EH (cell line): ENCODE measurements at places on chromosomes 7 and 10.
A peak's percentile ranks its signal among the peaks of the same experiment; 100 is the strongest.

GRCh38 chr10:110695539-110695886 is 51.4 kb downstream of the RBM20 start:
- no peak for DNase-seq

- DNase-seq = no peak
These were observed 36.4 kb downstream of the CDH23 start for GRCh38 chr10:71432956-71433767.

- DNase-seq = no peak
These were observed 403.6 kb downstream of the NRG3 start for GRCh38 chr10:82278401-82279182.

GRCh38 chr7:155341463-155341983 is 43.8 kb downstream of the INSIG1 start:
- no peak for DNase-seq

DNA sequence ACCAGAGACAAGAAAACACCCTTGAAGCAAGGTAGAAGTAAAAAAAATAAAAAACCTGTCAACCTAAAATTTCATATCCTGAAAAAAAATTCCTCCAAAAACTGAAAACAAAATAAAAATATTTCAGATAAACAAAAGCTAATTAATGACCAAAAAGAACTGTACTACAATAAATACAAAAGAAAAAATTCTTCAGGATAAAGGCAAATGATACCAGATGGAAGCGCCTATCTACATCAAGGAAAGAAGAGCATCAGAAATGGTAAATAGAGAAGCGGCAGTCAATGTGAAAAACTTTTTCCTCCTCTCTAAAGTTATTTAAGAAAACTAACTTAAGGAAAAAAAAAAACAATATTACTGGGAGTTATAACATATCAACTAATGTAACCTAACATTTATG is 79.8 kb downstream of the RSU1 start:
- DNase-seq = no peak

GRCh38 chr7:156064971-156065386 is 252.7 kb upstream of the SHH start:
- no peak for DNase-seq

GRCh38 chr10:102473445-102474331 is 22.3 kb upstream of the C10orf95 start:
- no peak for DNase-seq

DNA sequence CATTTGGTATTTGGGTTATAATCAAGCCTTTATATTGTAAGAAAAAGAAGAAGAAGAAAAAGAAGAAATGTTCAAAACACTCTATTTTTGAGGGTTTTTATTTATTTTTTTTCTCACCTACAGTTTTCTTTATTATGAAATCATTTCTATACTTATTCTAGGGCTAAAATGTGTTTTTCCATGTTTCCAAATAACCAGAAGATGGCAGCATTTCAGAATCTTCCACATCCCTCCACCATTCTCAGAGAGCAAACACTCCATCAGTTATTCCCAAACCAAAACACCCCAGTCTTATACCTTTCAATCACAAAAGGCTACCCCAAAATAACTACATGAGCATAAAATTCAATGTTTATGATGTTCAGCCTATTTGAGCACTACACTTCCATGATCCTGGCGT is 38.7 kb upstream of the PPP1R17 start:
- peak; percentile 23 for DNase-seq

DNA sequence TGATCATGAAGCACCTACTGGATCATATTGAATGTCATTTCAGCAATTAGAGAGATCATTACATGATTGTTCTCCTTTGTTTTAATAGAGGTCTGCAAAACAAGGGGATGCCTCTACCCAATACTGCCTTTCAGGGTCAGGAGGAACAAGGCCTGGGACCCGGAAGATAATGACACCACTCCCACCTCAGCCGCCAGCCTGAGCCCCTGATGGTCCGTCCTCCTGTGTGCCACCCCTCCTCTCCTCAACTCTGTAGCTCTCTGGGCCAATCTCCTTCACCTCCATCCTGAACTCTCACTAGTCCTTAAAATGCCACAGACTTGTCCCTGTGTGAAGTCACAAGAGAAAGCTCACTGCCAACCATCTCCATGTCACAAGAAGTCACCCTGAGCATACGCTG is 38.0 kb downstream of the KCNMA1 start:
- DNase-seq = no peak

DNA sequence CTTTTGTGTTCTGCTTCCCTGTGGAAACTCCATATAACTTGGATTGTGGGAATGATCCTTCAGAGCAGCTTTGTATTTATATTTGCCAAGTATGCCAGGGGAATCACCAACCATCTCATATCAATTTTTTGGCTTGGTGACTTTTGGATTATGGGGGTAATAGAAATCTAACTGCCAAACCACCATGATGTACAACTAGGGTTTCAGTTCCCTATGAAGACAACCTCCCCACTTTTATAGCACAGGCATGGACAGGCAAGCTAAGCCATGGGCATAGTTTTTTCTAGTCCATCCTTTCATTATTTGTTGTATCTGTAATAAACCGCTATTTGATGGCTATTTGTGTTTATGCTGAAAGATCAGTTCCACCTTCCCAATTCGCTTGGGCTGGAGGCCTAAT is 17.7 kb downstream of the NPY start:
- DNase-seq = no peak

DNA sequence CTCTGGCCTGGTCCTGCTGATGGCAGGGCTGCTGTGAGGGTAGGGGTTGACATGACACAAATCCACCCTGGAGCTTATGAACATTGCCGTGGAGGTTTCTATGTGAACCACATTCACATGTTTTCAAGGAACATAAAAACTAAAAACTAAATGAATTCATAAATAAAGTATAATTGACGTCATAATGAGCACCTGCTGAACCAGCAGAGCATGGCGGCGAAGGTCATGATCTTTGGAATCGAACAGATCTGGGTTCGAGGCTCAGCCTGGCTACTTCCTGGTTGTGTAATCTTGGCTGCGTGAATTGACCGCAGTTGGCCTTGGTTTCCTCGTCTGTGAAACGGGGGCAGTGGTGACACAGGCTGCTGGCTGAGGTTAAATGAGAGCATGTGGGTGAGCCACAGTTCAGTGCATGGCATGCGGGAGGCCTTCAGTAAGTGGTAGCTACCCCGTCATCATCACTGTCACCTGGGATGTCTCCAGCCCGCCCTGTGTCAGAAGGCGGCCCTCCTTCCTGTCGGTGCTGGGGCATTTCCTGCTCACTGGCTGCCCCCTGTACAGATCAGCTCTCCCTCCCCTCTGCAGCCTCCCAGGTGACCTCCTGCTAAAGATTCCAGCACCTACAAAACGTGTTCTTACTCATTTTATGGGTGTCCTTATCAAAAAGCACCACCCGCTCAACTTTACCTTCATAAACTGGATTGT is 190.3 kb upstream of the SHH start:
- no peak for DNase-seq

DNA sequence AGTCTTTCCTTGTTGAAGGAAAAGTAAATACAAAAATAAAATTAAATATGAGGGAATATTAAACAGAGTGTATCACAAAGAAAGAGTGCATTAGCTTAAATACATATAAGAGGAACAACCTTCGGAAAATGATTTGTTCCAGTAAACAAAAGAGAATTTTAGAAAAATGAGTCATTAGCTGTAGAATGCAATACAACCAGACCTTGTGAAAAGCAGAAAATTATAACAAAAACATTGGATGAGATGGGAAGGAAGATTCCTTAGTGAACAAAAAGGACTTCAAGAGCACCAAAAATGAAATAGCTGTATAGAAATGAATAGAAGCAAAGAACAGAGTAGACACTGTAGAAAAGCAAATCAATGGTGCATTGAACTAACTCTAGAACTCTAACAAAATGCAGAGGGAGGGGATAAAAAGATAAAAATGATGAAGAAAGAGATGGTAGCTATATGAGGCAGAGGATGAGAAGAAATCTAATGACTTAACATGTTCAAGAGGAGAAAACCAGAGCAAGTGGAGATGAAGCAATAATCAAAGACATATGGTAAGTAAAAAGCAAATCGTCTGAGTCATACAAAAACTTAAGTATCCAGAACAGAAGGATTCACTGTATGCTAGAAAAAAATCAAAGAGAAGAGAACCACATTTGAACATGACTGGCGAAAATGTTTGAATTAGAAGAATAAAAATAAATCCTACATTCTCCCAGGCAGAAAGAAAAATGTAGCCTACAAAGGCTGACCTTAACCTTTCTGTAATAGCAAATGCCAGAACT is 190.5 kb downstream of the TMEM26 start:
- peak; percentile 81 for DNase-seq

DNA sequence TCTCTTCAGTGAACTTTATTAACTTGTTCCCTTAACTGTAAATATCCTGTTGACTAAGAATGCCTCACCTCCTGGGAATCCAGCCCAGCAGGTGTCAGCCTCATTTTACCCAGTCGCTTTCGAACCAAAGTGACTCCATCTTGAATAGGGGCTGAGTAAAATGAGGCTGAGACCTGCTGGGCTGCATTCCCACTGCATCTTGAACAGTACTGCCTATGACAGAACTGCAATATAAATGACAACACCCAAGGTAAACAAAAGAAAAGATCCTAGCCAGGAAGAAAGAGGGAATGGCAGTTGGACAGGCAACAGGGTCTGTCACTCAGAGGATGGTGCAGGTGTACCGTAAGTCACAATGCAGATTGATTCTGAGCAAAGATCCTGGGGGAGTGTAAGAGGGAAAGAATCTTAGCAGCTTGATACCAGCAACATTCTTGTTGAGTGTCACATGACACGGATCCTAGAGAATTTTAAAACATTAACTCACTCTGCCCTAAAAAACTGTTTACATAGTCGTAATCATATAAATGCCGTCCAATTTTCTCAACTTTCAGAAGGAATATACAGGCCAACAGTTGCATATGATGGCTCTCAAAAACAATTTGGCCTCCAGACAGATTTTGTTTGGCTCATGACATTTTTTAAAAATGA is 4.4 kb upstream of the FAM107B start:
- peak; percentile 93 for DNase-seq

GRCh38 chr10:60646966-60647796 is 131.1 kb upstream of the CDK1 start:
- DNase-seq = peak; percentile 64

- DNase-seq = no peak
These were observed 5.2 kb downstream of the SFMBT2 start for GRCh38 chr10:7405637-7406036.

GRCh38 chr10:70057306-70057705 is 4.7 kb downstream of the MACROH2A2 start:
- no peak for DNase-seq

GRCh38 chr7:94250987-94251386 is 143.7 kb upstream of the COL1A2 start:
- DNase-seq = no peak

DNA sequence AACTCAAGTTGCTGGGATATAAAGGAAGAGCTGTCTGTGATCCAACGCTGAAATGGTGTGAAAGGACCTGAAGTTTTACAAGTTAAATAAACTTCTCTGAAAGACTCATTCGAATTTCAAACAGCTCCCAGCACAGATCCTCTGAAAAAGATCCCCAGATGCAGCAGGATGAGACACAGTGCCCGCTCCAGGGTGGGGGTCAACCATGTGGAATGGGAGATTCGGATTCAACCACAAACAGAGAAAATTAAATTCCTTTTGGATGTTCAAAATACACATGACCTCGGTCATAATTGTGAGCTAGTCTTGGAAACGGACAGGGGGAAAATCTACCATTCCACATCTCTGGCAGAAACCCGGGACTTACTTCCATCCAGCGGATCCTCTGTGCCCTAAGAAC is 119.6 kb downstream of the PRKAG2 start:
- DNase-seq = peak; percentile 88

DNA sequence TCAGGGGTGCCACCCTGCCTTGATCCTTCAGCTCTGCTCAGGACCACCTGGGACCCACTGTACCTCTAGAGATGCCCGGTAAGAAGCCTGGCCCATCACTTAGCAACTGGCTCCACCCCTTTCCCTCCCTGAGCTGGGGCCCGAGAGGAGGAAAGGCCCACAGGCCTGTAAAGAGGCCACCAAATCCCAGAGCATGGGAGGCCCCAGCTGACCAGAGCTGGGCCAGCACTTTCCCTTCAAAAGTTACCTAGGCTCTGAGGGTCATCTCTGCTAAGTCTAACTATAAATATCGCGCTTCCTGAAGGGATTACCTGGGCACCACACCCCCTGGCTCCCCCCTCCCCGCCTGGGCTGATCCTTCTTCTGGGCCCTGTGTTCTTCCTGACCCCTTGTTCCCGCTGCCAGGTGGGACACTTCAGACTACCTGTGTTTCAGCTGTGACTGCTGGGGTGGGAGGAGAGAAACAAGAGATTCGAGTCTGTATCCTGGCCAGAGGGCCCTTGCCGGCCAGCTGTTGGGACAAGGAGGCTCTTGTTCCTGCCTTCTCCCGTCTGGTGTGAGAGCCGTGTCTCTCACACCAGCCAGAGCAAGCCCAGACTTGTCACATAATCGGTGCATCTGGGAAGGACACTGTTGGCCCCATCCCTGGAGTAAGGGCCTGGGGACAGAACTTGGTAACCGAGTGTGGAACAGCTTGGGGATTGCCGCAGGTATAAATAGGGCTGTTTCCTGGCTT is 22.8 kb upstream of the ANKRD2 start:
- DNase-seq = peak; percentile 34

GRCh38 chr7:87774690-87775089 is 101.5 kb downstream of the SLC25A40 start:
- DNase-seq = no peak

DNA sequence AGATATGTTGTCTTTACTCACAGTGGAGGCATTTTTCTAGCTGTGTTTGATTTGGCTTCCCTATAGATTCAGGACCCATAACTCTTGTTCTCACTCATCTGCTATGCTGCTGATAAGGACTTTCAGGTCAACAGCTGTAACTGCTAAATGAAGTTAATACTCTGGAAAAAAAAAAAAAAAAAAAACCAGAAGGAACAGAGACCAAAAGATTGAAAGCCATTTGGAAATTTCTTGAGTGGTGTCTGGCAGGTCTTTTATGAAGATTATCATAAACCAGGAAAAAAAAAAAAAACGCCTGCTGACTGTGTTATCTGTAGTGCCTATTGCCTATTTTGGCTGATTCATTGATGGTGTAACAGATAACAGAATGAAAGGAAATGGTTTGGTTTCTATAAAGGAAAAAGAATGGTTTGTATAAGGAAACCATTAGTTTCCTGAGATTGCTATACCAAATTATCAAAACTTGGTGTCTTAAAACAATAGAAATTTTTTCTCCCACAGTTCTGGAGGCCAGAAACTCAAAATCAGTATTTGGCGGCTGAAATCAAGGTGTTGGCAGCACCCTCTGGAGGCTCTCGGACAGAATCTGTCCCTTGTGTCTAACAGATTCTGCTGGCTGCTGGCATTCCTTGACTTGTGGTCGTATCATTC is 60.5 kb upstream of the BET1 start:
- peak; percentile 51 for DNase-seq
